ENCODE measurements at places on chromosomes 2 and 18. TPM values are rescaled to one million over a fixed set of nuclear protein-coding genes. Genes with fewer than 3 reads are reported as not detected.

TACR1 gene
- 1.5 TPM for total RNA-seq

CNGA3 gene
- 6.8 TPM for total RNA-seq

PASK gene
- total RNA-seq: 50.9 TPM

LRATD1 gene
- 21.6 TPM for total RNA-seq

ADAM23 gene
- total RNA-seq: 20.2 TPM

HOXD8 gene
- total RNA-seq: 2.8 TPM
